ENCODE measurements at places on chromosomes 13 and 19.

- DNase-seq = no peak
These were observed 829.8 kb upstream of the SLC10A2 start for GRCh38 chr13:103895835-103896531.

- no peak for DNase-seq
These were observed 29.1 kb upstream of the SLC46A3 start for GRCh38 chr13:28747851-28748250.

- no peak for DNase-seq
These were observed 43.5 kb downstream of the TRPM4 start for GRCh38 chr19:49201042-49201441.

DNA sequence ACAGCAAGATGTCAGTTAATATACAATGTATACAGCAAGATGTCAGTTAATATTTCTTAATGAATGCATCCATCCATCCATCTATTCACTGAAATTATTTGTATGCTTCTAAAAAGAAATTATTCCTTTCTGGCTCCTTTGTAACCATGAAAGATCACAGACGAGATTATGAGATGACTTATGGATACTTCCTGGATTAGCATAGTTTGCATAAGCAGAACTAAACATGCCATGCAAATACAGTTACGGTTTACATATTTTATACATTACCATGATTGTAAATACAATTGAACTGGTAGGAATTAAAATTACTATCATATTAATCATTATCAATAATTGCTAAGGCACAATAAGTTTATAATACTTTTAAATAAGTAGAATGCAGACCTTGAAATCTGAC, 32.7 kb downstream of the NALCN start:
- no peak for DNase-seq

GRCh38 chr13:113226873-113227450, 17.5 kb downstream of the CUL4A start:
- no peak for DNase-seq

GRCh38 chr13:21957833-21958232, 287.0 kb downstream of the FGF9 start:
- no peak for DNase-seq

- no peak for DNase-seq
These were observed 58.2 kb downstream of the UBL3 start for GRCh38 chr13:29791997-29792780.

GRCh38 chr13:98994080-98994479, 16.2 kb upstream of the DOCK9 start:
- no peak for DNase-seq

GRCh38 chr13:74202129-74202813, 68.1 kb upstream of the KLF12 start:
- no peak for DNase-seq

DNA sequence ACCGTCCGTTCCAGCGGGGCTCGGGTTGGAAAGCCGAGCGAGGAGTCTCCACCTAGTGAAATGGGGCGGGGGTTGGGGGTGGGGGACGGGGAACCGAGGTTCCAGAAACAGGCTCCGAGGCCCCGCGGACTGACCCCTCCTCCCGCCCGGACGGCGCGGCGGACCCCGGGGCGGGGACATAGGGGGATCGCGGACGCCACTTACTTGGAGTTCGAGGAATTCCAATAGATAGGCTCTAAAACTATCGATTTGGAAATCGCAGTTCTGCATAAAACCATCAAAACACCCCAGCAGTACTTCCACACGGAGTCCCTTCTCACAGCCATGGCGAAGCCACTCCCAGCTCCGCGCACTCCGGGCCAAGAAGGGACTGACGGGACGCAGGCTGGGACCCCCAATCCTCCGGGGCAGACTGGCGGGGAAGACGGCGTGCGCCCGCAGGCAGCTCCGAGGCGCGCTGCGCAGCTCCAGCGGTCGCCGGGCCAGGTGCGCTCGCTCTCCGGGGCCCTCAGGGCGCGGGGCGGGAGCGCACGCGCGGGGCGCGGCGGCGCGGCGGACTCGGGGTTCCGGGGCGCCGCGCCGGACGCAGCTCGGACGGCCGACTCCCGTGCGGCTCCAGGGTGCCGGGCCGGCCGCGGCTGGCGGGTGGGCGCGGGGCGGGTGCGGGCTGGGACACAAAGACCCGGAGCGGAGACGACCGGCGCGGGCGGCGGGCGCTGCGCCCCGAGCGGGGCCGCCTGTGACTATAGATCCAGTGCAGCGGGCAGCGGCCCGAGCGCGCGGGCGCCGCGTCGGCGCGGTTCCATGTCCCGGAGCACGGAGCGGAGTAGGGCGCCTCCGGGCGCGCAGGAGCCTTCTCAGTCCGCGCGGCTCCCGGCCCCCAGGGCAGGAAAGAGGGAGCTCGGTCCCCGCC, 567 bp downstream of the EFNB2 start:
- no peak for DNase-seq

GRCh38 chr13:30690282-30691188, 44.8 kb upstream of the ALOX5AP start:
- peak; percentile 30 for DNase-seq

DNA sequence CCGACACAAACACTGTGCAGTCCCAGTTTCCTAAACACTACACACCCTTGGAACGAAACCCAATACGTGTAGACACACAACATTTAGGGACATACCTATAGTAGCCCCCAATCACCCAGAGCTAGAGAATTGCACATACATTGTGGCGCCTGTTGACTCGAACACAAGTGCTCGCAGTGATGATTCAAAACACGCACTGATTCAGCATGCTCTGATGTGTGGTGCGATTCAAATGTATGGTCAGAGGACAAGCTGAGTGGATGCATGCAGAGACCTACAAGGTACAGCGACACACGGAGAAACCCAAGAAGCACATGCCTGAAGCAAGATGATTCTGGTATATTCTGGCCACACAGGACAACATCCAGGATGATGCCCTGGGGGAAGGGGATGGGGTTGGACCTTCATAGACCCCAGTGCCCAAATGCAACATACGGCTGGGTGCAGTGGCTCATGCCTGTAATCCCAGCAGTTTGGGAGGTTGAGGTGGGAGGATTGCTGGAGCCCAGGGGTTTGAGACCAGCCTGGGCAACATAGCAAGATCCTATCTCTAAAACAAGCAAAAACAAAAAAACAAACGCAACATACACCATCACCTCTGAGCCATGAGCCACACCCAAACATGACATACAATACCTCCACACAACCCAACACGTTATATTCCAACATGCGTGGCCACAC, 997 bp upstream of the KCNN4 start:
- DNase-seq = no peak

DNA sequence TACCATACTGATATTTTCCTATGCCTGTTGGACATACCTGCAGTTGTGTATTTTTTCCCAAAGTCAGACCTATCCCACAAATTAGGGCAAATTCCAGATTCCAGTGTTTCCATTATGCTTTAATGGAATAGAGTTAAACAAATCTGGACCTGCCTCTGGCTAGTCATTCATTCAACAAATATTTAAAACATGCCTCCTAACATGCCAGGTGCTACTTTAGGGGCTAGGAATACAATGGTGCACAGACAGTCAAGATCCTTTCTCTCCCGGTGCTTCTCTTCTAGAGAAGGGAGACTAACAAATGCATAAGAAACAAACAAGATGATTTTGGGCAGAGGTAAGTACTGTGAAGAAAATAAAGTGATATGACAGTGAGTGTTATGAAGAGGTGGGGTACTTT, 7.5 kb upstream of the WDFY2 start:
- DNase-seq = no peak

- no peak for DNase-seq
These were observed 4.1 kb upstream of the SOX1 start for GRCh38 chr13:112062571-112063570.

- no peak for DNase-seq
These were observed 44.5 kb downstream of the CAPN12 start for GRCh38 chr19:38699647-38700349.

DNA sequence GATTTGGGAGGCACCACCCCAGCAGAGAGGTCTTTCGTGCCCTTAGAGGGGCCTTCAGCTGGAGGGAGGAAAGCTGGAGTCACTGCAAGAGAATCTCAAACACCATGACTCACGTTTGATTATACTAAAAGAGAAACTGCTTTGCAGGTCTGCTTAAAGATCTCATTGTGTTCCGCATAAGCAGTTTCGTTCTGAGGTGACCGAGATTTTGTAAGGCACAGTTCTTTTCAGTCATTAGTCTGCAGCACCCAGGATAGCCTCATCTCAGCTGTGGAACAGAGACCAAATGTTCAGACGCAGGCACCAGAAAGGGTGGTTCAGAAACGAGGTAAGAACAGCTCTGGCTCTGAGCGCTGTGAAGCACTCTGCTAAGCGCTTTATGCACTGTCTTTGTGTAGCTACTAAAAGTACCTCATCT, 71.2 kb upstream of the GTF3A start:
- DNase-seq = no peak

GRCh38 chr13:28408235-28408848, 86.6 kb downstream of the FLT1 start:
- peak; percentile 17 for DNase-seq

DNA sequence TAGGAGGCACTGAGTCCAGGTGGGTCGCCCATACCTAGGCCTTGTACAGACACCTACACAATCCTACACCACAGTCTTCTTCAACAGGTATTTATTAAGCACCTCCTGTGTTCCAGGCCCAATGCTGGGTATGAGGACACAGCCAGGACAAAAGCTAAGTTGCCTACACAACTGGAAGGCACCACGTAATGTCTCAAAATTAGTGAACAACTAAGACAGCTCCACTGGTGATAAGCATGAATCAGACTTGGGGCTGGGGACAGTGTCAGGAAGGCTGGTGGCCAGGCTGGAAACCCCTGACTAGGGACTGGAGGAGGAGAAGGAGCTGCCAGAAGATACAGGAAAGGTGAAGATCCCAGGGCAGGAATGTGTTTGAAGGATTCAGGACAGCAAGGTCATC, 2.4 kb downstream of the SMIM24 start:
- DNase-seq = no peak

- DNase-seq = no peak
These were observed at the start of gene HDGFL2 for GRCh38 chr19:4472174-4472974. Gene HDGFL2 (plus strand): TSS chr19:4472297. CDS start chr19:4472351, 54 bp downstream.

DNA sequence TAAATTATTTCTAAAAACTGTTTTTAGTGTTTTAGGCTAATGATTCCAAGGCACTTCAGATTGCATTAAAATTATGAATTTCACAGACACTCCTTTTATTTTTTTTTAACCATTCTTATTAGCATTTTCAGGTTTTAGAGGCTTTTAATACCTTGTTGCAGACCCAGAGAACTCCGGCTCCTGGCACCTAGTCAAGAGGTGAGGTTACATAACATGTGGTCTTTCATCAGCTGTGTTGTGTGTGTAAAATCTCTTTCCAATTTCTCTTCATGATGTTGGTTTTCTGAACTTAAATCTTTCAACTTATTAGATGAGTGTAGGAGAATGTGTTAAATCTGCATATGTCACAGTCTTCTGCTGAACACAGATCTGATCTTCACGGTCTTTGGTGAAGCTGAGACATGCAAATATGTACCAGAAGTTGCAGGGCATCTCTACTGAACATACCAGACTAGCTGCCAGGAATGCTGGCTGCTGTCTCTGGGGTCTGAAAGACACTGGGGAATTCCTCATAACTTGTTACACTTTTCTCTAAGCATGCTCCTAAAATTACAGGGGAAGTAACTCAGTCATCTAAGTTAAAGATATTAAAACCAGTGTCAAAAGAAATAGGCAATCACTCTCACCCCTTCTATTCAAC, 1165.3 kb downstream of the EFNB2 start:
- DNase-seq = no peak

DNA sequence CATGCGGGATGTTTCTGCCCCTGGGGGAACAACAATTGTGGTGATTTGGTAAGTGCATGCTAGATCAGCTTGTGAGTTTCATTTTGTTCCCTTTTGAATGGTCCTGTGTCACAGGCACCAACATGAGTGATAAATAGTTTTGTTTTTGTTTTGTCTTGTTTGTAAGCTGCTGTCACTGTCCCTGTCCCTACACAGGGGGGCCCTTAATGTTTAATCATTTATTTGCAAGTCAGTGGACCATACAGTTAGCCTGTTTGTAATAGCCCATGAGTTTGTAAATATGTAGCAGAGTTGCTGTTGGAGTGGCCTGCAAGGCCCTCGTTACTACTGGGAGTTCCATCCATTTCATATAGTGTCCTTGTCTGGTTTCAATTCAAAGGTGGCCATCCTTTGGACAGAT, 979.6 kb upstream of the SPRY2 start:
- no peak for DNase-seq

- DNase-seq = no peak
These were observed 521.9 kb downstream of the DIAPH3 start for GRCh38 chr13:59641817-59642216.

DNA sequence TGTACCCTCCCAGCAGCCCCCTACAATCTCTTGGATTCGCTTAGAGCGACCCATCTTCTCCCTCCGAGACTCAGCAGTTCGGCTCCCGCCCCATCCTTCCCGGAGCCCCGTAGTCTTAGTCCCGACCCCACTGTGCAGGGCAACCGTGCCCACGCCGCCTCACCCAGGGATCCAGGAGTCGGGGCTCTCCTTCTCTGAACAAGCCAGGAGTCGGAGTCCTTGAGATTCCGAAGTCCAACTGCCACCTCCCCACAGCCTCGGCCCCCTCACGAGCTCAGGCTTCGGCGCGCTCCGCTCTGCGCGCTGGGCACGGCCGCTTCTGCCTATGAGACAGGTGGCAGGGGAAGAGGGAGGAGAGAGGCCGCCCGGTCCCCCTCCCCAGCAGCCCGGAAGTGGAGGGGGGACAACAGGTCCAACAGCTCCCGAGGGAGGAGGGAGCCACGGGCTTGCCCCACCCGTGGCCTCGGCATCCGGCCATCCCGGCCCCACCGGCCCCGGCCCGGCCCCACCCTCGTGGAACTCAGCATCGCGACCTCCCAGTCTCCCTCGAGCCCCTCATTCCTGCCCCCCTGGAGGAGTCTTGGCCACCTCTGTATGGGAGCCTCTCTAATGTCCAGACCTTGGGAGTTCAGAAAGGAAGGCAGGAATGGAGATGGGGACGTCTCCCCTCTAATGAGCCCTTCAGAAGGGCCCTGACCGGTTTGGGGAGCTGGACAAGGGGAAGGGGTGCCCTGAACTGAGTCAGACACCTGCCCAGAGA, at the start of gene PHLDB3:
TSS of gene PHLDB3 (minus strand) at position 321 of the 760 bp plus-strand sequence. CDS start 628 bp downstream, outside the sequence.
- no peak for DNase-seq

DNA sequence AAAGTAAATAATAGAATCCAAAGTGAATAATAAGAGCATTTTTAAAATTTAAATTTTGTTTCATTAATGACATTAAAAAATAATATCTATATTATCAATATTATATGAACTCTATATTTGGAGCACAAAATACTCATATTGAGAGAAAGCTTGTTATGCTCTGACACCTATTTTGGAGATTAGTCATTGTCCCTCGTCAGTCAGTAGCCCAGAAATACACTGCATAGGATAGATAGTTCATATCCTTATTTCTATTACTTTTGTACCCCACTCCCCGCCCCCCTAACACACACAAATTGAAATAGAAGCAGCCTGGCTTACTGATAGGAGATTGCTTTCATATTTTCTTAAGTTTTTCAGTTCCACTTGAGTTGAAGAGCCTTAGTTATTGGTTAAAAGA, 652.8 kb downstream of the PCDH9 start:
- DNase-seq = no peak
